ENCODE measurements at places on chromosomes 2 and 18.
A peak's percentile ranks its signal among the peaks of the same experiment; 100 is the strongest.

- no peak for DNase-seq
Observed at GRCh38 chr2:219073413-219074129, 12.8 kb upstream of the IHH start.

GRCh38 chr2:47843407-47843806 lies 60.5 kb downstream of the MSH6 start:
- DNase-seq: no peak

- no peak for DNase-seq
Observed at GRCh38 chr18:22983175-22983574, 50.0 kb downstream of the RBBP8 start.

DNA sequence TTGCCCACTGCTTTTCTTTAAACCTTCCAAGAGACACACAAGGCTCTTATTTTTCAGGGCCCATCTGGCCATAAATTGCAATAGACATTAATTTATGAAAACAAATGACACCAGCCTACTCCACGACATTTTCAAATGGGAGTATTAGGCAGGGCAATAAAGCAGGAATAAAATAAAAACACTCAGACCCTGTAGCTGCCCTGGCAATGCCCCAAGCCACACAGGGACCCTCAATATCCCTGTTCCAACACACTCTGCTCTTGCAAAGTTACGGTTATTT lies 550.8 kb upstream of the TNP1 start:
- DNase-seq: no peak

- no peak for DNase-seq
Observed at GRCh38 chr2:169683054-169683424, 11.2 kb downstream of the CFAP210 start.

DNA sequence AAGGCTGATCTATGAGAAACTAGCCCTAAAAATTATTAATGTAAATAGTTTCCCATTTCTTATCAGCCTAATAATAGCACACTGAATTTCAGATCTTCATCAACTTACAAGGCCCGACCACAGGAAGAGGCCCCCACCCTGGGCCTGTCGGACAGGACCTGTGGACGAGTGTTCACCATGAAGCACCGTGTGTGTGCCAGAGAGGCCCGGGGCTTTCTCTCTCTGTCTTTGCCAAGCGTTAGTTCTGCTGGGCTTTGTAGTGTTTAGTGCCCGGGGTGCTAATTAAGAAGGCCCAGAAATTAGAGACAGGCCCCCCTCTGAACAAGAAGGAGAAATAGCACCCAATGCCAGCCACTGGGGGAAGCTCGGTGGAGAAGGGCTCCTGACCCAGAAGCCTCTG lies 265.7 kb downstream of the TWIST2 start:
- no peak for DNase-seq

GRCh38 chr2:113755035-113755834 lies 1.2 kb downstream of the SLC35F5 start:
- DNase-seq: peak; percentile 16

- no peak for DNase-seq
Observed at GRCh38 chr2:60386436-60386835, 167.0 kb downstream of the BCL11A start.

DNA sequence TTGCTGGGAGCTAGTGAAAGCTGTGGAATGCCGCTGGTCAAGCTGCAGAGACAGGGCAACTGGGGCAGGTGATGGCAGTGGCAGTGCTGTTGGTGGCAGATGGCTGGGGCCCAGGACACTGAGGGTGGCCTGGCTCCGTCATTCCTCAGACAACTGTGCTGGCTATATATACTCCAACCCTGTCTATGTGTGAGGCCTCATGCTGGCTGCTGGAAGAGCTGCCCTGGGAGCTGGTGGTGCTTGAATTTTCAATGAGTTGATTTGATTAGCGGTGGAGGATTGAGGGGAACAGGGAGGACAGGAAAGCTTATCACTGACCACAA lies 66.5 kb upstream of the TMEM200C start:
- DNase-seq: no peak
